ENCODE measurements at places on chromosomes 13 and 19.

- no peak for DNase-seq
These were observed 3.1 kb upstream of the SDHAF1 start for GRCh38 chr19:35991731-35992450.

- no peak for DNase-seq
These were observed 111.2 kb downstream of the KLF5 start for GRCh38 chr13:73169971-73170370.

DNA sequence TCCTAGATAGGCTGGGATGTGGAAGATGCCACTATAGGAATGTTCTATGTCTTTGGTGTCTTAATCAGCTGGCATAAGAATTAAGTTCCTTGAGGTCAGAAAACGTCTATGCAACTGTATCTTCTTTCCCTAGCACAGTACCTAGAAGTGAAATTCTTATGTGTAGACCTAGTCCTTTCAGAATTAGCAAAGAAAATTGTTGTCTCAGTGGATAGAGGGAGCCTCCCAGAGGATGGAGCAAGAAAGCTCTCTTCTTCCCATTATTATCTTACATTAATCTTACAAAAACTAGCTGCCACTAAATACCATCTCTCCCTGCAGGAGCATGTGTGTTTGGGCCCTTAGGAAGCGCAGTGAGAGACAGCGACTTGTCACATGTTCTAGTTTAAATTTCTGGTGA is 11.6 kb downstream of the CLDN10 start:
- no peak for DNase-seq

DNA sequence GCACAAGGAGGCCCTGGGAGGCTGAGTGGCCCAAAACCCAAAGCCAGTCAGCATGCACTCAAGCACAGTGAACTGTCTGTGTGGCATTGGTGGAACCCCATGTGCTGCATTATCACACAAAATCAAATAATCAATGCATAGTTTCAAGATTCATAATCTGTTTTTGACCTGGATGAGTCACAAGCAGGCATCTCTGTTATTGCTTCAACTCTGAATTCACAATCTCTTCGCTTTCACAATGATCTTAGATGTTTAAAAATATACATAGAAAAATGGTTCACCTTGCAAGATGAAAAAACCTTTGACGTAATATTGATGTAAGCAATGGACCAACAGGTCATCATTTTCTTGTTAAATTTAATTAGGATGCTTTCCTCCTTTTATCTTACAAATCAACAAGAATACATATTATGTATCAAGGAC is 455.4 kb downstream of the IRS2 start:
- DNase-seq, result no peak

DNA sequence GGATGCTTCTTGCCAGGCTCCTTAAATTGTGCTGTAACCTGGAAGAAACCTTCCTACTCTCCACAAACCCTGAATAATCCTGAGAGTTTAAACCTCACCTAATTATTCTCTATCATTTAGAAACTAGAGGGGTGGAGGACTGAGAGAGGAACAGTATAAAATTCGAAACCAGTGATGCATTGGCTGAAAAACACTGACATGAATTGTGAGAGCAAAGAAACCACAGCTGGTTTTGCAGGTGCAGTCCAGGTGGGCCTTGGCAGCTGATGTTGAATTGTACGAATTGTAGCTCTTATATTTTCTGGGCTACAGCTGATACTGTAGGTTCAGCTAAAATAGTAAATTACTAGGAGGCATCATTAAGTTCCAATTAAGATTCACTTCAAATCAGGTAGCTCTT is 227.0 kb upstream of the SLITRK5 start:
- DNase-seq, result no peak

GRCh38 chr19:58535857-58536256 is 8.0 kb upstream of the TRIM28 start:
- no peak for DNase-seq

GRCh38 chr19:4742723-4743646 is 19.3 kb upstream of the DPP9 start:
- no peak for DNase-seq

DNA sequence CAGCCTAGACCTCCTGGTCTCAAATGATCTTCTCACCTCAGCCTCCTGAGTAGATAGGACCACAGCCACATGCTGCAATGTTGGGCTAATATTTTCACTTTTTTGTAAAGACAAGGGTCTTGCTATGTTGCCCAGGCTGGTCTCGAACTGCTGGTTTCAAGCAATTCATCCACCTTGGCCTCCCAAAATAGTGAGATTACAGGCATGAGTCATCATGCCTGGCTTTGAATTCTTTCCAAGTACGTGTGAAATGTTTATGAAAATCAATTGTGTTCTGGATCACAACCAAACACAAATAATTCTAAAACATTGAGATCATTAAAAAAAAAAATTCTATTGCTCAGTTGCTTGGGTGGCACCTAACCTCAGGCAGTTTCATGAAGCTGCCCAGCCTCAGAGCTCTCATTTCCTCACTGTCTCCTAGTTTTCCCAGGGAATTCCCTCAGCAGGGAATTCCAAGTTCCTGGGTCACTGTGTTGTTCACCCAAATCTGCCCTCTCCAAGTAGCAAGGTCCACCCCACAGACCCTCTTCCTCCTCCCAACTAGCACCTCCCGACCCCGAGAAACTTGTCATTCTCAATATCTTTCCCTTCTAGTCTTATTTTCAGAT is 44.8 kb downstream of the ING1 start:
- DNase-seq, result no peak

DNA sequence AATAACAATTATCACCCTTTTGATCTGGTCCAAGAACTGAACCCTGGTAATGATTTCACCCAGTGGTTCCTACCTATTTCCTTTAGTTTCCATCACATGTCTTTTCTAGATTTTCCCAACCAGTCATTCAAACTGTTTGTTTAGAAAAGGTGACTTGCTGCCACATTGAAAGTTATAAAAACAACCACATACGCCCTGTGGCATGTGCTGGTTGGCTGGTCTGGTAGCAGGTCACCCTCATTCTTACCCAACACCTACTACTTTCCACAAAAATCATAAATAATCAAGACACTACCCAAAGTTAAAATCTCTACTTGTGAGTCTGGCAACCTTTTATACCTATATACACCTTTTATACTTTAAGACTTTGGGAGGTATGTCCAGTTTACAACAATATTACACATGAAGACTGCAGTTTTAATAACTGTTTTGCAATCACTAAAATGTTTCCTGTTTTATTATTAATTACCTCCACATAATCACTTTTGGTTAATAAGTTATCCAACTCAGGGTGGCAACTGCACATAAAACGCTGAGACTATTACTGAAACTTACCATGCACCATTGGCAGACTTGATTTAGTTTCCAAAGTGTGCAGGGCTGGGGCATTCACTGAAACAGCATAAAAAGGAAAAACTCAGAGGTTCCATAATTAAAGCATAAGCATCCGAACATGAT is 38.9 kb downstream of the DZIP1 start:
- DNase-seq, result no peak

DNA sequence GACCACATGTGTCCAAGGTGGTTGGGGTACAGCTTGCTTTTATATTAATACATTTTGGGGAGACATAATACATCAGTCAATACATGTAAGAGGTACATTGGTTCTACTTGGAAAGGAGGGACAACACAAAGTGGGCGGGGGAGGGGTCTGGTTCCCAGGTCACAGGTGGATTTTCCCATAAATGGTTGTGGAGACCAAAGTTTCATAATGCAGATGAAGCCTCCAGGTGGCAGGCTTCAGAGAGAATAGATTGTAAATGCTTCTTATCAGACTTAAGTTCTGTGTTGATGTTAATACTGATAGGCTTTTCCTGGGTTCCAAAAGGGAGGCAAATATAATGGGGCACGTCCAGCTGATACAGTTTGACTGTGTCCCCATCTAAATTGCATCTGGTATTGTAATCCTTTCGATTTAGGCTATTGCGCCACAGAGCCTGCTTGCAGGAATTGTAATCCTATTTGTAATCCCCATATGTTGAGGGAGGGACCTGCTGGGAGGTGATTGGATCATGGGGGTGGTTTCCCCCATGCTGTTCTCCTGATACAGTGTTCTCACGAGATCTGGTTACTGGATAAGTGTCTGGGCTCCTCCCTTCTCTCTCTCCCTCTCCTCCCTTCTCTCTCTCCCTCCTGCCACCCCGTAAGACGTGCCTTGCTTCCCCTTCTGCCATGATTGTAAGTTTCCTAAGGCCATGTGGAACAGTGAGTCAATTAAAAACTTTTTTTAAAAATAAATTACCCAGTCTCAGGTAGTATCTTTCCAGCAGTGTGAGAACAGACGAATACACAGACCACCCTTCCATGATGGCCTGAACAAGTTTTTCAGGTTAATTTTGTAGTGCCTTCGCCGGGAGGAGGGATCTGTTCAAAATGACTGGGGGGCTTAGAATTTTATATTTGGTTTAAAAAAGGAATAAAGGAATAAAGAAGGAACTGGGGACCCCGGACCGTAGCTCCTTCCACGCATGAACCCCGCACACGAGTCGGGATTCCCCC is 44.9 kb downstream of the ZNF823 start:
- DNase-seq, result no peak

DNA sequence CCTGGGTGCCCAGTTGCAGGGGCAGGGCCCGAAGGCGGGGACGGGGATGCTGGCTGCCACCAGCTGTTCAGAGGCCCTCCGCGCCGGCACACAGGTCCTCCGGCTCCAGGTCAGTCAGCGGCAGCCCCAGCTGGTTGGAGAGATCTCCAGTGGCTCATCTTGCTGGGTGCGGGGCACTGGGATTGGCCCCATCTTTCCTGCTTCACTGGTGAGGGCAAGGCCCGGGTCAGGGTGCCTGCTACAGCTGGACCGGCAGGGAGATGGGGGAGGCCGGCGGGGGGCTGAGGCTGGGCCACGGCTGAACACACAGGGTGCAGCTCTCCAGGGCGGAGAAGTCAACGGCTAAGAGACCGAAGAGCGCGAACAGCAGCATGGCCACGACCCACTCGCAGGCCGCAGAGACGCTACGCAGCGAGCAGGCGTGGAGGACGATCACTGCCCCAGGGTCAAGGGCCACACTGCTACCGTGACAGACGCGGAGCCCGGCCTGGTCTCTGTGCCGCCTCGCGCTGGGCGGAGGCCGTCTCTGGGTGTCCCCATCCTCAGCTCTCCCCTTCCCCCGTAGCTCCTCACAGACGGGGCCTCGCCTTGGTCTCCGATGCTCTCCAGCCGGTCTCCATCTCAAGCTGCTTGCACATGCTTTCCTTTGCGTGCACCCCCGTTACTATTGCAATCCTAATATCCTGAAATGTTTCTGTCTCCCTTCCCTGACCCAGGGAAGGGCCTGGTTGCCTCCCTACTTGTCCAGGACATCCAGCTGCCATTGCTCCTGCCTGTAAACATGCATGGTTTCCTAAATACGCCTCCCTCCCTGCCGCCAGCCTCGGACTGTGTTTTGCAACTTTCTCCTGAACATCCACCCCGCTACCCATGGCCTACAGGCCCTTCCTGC is 12.3 kb downstream of the TMEM150B start:
- DNase-seq, result no peak

GRCh38 chr19:39498798-39499642 is at the start of gene DLL3:
Gene DLL3, plus strand, starts transcription at chr19:39498947. Its CDS starts 28 bp downstream, at chr19:39498975.
- no peak for DNase-seq

GRCh38 chr19:55552620-55553019 is 7.3 kb upstream of the SBK3 start:
- no peak for DNase-seq

DNA sequence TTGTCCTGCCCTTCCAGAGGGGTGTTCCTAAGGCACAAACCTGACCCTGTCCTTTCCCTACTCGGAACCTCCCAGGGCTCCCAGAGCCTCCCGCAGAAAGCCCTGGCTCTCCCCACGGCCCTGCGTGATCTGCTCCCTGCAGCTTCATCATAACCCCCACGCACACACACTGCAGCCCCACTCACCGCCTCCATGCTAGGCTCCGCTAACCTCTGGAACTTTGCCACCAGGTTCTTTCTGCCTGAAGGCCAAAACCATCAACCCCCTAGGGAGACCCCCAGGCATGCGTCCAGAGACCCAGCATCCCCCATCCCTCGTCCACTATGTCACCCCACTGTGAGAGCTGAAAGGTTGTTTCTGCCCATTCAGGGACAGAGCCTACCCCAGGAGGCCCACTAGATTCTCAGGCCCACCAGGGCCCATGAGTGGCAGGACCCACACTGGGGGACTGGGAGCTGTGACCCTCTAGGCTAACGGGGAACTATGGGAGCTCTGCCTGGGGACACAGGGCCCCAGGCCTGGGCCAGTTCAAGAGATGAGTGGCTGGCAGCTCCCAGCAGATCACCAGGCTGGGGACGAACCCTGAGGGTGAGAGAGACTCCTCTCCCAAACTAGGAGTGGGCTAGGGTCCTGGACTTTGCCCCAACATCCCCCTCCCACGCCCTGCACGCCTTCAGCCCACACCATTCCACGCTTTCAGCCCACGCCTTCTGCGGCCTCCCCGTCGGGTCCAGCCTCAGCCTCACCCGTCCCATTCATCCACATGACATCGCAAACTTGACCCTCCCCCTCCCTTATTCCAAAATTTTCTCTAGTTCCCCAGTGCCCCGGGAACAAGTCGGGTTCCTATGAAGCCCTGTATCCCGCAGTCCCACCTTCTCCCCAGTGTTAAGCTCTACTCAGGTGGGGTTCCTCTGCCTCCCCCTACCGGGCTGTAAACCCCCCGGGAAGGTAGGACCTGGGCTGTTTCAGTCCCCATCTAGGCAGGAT is 33.2 kb upstream of the PNMA8B start:
- no peak for DNase-seq
